HT1080 (cell line): ENCODE measurements at places on chromosomes 1 and 21. TPM values are rescaled to one million over a fixed set of nuclear protein-coding genes. Genes with fewer than 3 reads are reported as not detected.

DNA sequence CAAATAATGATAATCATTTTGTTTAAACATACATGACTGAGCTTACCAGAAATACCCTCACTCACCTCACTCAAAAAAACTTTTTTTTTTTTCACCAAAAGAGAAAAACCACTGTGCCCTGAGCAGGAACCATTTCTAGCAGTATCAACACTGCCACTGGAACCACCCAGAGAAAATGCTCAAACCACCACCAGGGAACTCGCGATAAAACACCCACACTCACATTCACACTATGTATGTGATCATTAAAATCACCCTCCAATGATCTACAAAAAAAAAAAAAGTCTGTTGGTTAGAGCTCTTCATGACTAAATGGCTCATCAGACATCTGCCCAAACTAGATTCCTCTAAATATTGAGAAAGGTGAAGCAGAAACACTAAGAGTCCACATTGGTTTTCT, 11.5 kb downstream of the TIAM1 start:
- DNase-seq: no peak

DNA sequence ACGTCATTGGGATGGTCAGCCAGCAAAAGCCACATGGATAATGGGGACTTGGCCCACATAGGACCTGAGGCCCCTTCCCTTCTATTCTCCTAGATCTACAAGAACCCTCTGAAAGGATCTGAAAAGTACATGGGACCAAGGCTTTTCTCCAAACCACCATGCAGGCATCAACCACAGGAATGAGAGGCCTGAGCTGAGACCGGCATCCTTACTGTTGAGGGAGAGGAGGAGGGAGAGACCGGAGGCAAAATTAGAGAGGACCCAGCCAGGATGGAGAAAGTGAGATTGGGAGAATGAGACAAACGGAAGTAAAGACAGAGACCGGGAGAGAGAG, 281.7 kb downstream of the RRAGC start:
- DNase-seq: no peak

- DNase-seq: no peak
Measured at GRCh38 chr1:87743256-87743655, 414.6 kb downstream of the LMO4 start.

DNA sequence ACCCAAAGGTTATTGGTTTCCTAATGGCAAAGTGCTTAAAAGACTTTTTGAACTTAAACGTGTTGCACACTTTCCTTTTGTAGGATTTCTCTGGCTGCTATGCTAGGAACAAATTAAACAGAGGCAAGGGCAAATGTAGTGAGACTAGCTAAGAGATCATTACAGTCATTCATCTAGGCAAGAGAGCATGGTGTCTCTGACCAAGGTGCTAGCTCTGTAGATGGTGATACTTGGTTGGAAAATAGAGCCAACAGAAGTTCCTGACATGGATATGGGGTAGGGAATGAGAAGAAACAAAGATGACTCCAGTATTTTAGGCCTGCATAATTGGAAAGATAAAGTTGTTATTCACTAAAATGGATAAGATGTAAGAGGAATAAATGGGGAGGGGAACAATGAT, 6.1 kb downstream of the TNFSF18 start:
- no peak for DNase-seq

Gene PALMD
- 0.23 and 0.63 TPM in 2 replicates for total RNA-seq
